ENCODE measurements at places on chromosomes 16 and 17. TPM values are rescaled to one million over a fixed set of nuclear protein-coding genes. Genes with fewer than 3 reads are reported as not detected.

Gene MPP2
- total RNA-seq: 1.2 TPM

Gene STH
- not detected for total RNA-seq

Gene C17orf78
- not detected for total RNA-seq

Gene FBXW10B
- 0.19 TPM for total RNA-seq

Gene ZFPM1
- total RNA-seq: 9.2 TPM

Gene ALOX15
- total RNA-seq: not detected

Gene SLC16A5
- 184 TPM for total RNA-seq

Gene RDM1
- total RNA-seq: not detected

Gene NETO2
- total RNA-seq: 4.8 TPM

All from kidney (tissue), 22 donors.